ENCODE measurements at places on chromosomes 16 and 17.

DNA sequence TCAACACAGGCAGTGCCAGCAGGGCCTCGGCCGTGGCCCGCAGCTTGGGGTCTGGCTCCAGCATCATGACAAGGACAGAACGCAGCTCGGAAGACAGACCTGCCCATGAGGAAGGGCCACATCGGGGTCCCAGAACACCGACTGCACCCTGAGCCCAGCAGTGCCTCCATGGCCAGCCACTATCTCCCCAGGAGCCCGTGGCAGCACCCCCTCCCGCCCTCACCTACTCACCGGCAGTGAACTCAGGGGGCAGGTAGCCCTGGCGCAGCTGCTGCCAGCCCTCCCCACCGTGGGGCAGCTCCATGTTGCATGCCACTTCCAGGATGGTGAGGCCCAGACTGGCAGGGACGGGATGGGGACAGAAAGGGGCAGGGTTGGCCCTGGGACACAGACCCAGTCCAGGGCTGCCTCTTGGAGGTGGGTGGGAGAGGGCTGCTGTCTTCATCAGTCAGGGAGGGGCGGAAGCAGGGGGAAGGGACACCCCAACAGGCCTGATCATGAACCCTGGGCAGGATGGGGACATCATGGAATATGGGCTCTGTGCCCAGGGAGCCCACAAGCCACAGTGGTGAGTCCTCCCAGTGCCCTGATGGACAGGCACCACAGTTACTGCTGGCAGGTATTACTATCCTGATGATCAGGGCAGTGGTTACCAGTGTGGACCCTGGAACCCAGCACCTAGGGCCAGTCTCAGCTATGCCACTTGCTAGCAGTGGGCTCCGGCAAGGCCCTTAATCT is 5.3 kb downstream of the PAQR4 start:
- no peak for DNase-seq

DNA sequence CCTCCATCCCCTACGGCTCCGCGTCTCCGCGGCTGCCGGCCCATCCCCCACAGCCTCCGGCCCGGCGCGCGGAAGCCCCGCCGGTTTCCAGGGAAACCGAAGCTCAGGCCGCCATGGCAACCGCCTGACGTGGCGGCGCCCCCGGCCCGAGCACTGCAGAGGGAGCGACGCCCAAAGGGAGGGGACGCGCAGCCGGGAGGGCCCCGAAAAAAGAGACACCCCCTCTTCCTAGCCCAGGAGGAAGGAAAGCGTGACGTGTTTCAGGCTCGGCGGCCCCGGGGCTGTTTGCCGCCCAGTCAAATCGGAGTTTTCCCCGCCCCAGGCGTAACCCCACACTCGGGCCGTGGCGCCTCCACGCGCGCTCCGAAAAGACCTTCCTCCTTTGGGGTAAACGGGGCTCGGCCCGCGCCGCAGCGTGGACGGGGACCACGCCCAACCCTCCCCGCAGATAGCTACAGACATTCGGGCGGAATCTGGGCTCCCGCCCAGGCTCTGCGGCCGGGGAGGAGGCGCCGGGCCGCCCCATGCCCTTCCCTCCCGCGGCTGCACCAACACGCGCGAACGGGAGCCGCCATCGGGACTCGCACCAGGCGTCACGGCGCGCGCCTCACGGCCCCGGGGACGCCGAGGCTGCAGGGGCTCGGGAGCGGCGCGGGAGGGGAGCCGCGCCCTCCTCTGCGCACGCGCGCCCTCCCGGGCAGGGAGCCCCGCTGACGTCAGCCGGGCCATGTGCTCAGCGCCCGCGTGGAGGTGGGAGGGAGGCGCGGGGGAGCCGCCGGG is 7.5 kb downstream of the MNT start:
- peak; percentile 67 for DNase-seq

GRCh38 chr17:13931111-13931526 is 138.2 kb upstream of the COX10 start:
- DNase-seq = no peak

DNA sequence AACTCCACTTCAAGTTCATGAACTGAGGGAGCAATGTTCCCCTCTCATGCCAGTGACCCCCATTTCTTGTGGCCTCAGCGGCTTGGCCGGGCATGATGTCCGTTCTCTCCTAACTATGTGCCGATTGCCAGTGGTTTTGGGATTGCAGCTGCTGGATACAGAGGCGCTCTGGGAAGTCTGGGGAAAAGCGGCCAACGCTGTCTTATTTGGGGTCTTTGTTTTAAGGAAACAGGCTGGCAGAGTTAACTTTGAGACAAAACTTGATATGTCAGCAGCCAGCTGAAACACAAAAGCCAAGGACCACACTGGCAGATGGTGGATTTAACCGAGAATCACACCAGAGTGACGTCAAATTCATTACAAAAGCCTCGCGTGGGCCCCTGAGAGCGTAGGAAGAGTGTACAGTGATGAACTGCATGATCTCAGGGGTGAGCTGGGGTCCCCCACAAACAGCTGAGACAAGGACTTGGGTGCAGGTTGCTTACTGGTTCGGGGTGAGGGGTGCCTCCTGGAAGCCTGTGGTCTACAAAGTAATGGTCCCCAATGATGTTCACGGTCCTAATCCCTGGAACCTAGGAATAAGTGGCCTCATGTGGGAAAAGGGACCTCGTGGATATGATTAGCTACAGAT is 180.4 kb downstream of the IRF8 start:
- DNase-seq = no peak

- peak; percentile 57 for DNase-seq
Observed at GRCh38 chr17:81291662-81292061, 3.4 kb downstream of the SLC38A10 start.
